ENCODE measurements at places on chromosomes 11 and 22.

DNA sequence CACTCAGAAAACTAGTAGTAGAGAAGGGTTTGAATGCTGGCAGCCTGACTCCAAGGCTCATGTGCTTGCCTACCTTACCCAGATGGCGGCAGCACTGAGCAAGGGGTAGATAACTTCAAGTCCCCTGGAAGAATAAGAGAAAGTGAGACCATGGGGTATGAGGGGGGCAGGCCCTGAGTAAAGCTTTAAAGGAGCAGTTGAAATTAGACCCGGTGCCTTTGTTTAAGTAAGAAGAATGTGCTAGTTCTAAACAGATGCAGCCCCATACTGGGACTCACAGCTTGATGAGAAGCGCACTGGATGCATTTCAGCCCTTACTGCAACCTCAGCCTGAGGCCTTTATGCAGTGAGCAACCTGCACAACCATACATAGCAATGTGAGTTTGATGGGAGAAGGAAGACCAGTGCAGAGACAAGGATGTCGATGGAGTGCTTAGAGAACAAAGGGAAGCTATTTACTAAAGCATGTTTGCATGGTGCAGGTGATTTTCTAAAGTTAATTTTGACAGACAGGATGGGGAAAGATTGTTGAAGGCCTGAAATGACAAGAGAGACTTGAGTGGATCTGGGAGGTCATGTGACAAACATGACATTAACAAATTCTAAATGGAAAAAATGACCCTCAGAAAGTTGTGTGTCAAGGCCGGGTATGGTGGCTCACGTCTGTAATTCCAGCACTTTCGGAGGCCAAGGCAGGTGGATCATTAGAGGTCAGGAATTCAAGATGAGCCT, 27.1 kb upstream of the TMA7B start:
- DNase-seq, result no peak

- no peak for DNase-seq
Measured at GRCh38 chr11:12591706-12592105, 82.5 kb upstream of the TEAD1 start.

GRCh38 chr11:27703481-27703880, 3.2 kb upstream of the BDNF start:
- DNase-seq, result no peak

- no peak for DNase-seq
Measured at GRCh38 chr22:30655532-30655931, 12.1 kb downstream of the DUSP18 start.

DNA sequence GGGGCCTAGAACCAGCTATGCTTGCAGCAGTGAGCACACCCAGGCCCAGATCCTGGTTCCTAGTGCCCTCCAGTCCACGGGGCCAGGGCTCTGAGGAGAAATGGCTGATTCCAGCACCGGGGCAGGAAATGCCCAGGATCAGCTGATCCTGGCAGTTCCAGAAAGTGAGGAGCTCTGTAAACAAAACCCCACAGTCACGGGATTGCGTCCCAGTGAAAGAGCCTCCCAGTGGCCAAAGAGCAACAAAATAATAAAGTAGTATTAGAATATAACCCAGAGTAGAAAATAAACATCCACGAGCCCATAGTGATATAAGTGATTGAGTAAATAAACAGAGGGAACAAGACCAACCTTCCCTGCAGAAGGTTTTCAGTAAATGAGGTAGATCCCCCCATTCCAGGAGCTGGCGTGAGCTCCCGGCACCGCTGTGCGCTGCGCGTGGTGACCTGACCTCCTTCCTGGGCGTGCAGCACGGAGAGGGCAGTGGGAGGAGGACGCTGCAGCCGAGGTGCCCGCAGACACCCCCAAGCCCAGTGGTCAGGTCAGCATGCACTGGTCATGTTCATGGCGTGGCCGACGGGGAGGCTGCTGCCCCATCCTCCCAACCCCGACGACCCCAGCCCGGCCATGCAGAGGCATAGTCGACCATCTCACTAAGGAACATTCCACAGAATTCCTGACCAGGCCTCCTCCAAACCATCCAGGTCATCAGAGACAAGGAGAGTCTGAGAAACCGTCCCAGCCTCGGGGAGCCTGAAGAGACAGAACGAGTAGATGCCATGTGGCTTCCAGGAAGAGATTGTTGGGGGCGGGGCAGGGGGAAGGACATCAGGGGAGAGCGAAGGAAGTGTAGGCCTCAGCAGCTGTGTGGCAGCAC, 19.8 kb downstream of the PTDSS2 start:
- no peak for DNase-seq

DNA sequence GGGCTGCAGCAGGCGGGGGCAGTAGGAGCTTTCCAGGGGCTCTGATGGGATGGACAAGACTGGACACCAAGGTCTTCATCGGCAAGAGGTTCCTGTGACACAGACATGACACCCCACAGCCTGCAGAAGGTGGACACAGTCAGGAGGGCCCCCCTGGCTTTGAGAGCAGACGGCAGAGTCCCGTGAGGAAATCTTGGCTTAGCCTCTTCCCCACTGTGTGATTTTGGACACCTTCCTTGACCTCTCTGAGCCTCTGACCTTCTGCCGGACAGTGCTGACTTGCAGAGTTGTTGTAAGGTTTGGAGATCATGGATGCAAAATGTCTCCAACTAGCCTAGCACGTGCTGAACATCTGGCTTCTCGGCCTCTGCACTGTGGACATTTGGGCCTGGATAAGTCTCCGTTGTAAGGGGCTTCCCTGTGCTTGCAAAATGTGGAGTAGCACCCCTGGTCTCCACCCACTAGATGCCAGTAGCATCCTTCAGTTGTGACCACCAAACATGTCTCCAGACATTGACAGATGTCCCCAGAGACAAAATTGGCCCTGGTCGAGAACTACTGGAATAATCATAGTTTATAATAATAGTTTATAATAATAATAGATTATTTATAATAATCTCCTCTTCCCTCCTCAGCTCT, 54.6 kb downstream of the MCM5 start:
- no peak for DNase-seq

DNA sequence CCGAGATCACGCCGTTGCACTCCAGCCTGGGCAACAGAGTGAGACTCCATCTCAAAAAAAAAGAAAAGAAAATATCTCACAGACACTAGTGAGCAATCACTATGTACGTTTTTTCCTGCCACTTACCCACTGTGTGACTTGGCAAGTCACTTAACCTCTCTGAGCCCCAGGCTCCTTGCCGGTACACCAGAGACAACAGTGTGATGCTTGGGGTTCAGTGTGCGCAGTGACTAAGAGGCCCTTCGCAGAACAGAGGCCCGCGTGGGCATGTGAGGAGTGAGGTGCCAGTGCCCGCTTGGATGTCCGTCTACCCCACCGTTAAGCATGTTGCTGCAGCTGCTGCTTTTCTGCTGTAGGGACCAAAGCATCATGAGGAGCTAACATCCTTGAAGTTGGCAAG, 6.7 kb downstream of the OAF start:
- DNase-seq, result no peak

DNA sequence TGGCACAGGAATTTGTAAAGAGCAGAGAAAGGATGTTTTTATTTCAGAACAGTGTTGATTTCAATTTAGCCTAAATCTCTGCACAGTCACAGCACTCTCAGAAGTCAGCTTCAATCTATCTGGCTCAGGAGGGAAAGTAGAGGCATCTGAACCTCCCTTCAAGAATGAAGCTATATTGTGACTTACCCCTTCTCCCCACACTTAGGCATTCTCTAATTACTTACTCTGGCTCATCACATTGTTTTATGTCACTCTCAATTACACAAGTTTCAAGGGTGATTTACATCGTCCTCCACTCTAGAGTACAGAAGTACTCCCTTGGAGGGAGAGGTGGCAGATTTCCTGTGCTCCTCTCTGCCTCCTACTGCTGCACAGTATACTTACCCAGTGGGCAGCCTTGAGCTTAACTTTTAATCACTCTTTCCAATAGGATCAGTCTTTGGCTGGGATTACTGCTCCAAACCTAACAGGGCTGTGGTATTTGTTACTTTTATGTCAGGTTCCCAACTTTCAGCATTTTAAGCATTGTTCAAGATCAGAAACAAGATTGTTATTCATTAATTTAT, 211.4 kb downstream of the AASDHPPT start:
- DNase-seq, result no peak

DNA sequence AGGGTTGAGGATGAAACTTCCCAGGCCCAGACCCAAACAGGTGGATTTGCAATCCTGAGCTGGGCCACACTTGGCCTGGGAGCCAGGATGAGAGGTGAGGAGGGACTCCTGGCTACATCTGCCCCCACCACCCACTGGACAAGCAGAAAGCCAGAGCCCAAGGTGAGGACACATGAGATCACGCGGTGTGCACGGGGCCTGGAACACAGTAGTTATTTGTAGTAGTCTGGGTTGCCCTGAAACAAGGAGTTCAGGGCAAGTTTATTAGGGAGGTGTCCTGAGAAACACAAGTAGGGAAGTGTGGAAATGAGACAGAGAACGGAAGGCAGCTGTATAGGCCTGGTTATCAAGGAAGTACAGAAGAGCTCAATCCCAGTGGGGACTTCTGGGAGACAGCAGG, 647 bp upstream of the SEC14L6 start:
- no peak for DNase-seq

DNA sequence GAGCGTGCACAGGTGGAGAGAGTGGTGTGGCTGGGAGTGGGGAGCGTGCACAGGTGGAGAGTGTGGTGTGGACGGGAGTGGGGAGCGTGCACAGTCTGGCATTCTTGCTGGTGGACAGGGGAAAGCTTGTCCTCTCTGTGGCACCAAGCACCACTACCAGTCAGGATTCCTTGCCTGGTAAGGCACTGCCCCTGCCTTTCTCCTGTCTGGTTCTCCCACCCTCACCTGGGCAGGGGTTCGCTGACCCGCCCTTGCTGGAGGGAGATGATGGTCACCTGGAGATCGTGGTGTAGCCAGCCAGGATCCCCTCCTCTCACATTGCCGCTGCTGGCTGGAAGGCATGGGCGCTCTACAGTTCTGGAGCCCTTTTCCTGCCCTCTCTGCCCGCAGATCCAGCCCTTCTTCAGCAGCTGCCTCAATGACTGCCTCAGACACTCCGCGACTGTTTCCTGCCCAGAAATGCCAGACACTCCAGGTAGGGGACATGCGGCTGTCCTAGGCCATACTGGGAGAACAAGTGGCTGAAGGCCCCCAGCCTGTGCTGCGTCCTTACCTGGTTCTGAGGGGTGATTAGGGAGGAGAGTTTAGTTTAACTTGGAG, 16.7 kb downstream of the TMEM121B start:
- no peak for DNase-seq

GRCh38 chr11:133127741-133128140, 404.6 kb downstream of the OPCML start:
- DNase-seq, result no peak

DNA sequence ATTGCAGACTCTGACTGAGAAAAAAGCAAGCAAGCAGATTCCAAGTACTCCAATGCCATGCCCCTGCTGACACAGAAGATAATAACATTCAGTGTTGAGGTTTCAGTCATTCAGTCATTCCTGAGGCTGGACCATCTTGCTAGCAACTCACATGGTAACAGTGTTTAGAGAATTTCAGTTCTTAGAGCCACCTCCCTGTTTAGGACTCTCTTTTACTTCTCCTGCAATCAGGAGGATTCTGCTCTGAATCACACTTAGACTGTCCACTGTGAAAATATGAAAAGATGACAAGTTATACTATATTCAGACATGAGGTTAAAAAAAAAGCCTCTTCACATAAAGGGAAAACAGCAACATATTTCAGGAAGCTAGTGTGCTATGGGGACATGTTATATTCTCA, 183.9 kb upstream of the CTSC start:
- no peak for DNase-seq

DNA sequence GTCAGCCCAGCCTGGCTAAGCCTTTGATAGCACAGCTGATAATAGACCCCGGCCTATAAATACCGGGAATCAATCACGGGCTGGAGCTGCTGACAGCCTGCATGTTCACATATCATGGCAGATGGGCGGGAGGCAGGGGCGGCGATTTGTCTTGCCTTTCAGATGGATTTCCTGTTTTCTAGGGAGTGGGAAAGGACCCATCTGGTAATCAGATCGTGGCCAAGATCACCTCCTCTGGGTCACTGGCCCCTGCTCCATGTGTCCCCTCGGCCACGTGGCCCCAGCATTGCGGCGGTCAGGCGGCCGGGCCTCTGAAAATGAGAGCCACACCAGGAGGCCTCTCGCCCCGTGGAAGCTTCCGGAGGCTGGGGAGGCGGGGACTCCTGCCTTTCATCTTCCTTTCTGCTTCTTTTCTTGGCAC, 36.6 kb downstream of the SMIM38 start:
- no peak for DNase-seq

- DNase-seq, result no peak
Measured at GRCh38 chr11:103877221-103877620, 159.2 kb upstream of the DDI1 start.

- DNase-seq, result no peak
Measured at GRCh38 chr11:104394508-104394907, 230.6 kb upstream of the PDGFD start.

GRCh38 chr22:37214731-37215030, 2.4 kb upstream of the SSTR3 start:
- DNase-seq, result no peak

DNA sequence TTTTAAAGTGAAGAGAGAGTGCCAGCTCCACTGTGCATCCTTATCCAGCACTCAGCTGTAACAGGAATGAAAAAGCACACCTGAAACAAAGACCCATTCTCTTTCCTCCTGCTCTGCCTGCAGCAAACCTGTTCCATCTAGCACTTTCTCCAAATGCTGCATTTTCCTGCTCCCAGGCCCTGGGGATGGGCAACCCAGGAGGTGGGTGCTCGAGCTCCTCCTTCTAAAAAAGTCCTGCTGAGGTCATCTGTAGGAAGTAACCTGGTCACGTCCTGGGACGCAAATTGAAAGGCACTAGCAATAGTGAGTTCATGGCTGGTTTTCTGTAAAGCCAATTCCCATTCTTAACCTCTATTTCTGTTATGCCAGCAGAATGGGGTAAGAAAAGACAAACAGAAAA, 173.7 kb downstream of the MAML2 start:
- DNase-seq, result no peak

- DNase-seq, result no peak
Measured at GRCh38 chr11:71228961-71229360, 23.4 kb downstream of the SHANK2 start.

DNA sequence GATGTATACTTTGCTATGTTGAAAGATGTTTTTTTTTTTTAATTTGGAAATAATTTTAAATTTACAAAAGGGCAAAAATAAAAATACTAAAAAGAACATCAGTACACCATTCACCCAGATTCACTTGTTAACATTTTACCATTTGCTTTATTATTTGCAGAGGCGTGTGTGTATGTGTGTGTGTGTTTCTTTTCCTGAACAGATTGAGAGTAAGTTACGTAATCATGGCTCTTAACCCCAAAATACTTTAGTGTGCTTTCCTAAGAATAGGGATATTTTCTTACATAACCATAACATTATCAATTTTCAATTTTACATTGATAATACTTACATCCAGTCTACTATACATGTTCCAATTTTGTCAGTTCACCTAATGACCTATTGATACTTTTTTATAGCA, 91.5 kb upstream of the HORMAD2 start:
- DNase-seq, result no peak

DNA sequence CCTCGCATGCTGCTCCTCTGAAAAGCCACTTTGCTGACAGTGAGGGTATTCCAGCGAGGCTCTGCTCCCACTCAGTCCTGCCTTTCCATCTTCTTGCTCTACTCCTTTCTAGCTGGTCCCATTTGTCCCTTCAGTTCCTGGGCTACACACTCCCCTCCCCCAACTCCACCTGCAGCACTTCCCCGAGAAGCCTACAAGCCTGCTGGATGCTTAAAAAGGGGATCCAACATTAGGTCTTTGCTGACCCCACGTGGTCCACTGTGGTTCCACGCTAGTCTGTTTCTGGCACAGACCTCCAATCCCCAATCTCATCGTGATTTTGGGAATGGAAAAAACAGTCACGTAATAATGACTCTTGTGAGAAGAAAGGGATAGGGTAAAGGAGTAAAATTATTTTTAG, 121.6 kb upstream of the SNX19 start:
- DNase-seq, result no peak

- no peak for DNase-seq
Measured at GRCh38 chr11:6663794-6664469, 8.3 kb upstream of the DCHS1 start.

All from esophagus squamous epithelium (tissue), 5 donors.